ENCODE measurements at places on chromosomes 6 and 20. TPM values are rescaled to one million over a fixed set of nuclear protein-coding genes. Genes with fewer than 3 reads are reported as not detected.

Gene DDAH2
- 91.5 TPM for total RNA-seq

- DNase-seq: no peak
These were observed 226.7 kb downstream of the LMBRD1 start for GRCh38 chr6:69570106-69570505.

DNA sequence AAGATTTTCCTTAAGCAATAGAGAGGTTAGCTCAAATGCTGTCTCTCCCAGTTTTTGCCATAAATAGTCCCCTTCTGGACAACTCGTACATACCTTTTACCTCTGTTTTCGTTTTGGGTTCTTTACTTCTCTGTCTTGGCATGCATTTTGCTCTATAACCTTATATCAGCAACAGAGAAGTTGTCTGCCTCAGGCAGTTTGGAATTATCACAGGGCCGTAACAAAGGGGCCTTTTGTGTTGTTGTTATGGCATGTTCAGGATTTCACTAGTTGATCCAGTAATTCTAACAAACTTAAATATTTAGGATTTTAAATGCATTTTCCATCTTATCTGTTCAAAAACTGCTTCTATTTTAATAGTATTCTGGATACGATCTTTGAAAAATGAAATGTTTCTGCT lies 259.8 kb downstream of the CD109 start:
- DNase-seq: no peak

Gene ZBP1
- 0.07 TPM for total RNA-seq

GRCh38 chr6:166737261-166737660 lies 110.2 kb upstream of the RPS6KA2 start:
- no peak for DNase-seq

DNA sequence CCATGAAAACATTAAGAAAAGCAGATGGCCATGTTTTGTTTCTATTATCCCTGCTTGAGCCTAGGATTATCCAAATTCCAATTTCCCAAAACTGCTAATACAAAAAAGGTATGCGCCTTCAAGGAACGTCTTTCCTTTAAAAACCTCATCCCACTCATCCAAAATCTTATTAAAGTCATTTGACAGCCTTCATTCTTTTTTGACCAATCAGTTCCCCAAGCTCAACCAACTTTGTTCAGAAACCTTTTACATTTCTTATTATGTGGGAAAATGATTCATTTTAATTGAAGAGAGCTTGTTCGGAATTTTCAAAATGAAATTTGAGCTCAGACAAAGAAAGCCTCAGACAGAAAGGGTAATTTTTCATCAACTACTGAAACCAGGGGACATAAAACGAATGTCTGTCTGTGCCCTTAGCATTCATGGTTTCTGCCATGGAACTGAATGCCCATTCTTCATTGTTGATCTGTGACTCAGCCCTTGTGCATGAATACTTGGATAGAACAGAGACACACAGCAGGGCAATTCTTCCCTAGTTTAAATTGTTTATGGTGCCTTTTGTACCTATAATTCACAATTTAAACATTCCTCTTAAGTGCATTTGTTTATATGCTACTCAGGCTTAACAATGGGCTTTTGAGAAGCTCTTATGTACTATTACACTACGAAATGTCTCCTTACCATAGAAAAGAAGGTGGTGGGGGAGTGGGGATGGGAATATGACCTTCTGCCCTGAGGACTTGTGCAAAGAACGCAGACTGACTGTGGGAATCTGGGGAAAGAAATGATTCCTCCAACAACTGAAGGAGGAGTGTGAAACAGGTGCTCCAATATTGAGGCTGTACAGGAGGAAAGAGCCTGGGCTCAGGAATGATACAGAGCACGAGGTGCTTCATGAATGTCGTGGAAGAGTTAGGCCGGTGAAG lies 49.8 kb upstream of the ERVFRD-1 start:
- DNase-seq: peak; percentile 28

- no peak for DNase-seq
These were observed 46.5 kb downstream of the PLEKHG1 start for GRCh38 chr6:150646228-150646627.

GRCh38 chr6:128233531-128233930 lies 286.9 kb downstream of the PTPRK start:
- DNase-seq: no peak

GRCh38 chr20:54346276-54346675 lies 129.1 kb upstream of the DOK5 start:
- no peak for DNase-seq

GRCh38 chr6:37190159-37190535 lies 20.2 kb downstream of the PIM1 start:
- no peak for DNase-seq

DNA sequence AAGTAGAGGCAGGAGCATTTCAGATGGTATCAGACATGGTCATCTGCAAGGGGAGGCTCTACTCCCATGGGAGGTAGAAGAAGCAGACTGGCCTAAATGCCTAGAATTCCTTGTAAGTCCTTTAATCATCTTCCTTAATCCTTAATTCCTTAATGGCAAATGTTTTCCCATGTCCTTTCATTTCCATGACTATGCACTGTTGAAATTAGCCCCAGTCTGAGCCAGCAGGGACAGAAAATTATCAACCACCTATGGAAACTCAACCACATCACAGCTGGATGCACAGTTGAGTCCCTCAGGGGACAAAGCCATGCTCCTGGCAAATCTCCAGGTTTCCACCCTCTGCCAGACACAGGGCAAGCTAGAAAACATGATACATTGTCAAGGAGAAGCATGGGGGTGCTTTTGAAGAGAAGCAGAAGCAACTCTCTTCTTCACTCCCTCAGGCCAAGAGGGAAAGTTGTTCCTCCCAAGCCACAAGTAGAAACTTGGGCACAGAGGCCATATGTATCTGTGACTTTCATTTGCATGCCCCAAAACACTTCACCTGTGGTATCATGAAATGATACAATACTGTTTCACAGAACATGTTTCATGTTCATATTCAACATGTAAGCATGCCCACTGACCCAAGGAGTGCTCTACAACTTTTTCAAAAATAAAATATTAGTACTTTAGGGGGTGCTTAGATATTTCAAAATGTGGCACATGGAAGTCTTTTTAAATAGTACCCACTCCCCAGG lies 683.6 kb downstream of the KIF16B start:
- DNase-seq: no peak

- no peak for DNase-seq
These were observed 337.0 kb downstream of the THBS2 start for GRCh38 chr6:168916576-168917211.

Gene NPBWR2
- not detected for total RNA-seq
